ENCODE measurements at places on chromosomes 11 and 22.

GRCh38 chr22:20748082-20748481 lies 25.8 kb upstream of the SERPIND1 start:
- no peaks in the 10 kb centered on the region for H3K27me3 ChIP-seq
- no peak overlapping the region for H3K27ac ChIP-seq
- H3K4me1 ChIP-seq = peaks cover 12% of the 10 kb centered on the region
- DNase-seq = no peak
- H3K36me3 ChIP-seq = no peaks in the 10 kb centered on the region
- no peak overlapping the region for H3K4me3 ChIP-seq

DNA sequence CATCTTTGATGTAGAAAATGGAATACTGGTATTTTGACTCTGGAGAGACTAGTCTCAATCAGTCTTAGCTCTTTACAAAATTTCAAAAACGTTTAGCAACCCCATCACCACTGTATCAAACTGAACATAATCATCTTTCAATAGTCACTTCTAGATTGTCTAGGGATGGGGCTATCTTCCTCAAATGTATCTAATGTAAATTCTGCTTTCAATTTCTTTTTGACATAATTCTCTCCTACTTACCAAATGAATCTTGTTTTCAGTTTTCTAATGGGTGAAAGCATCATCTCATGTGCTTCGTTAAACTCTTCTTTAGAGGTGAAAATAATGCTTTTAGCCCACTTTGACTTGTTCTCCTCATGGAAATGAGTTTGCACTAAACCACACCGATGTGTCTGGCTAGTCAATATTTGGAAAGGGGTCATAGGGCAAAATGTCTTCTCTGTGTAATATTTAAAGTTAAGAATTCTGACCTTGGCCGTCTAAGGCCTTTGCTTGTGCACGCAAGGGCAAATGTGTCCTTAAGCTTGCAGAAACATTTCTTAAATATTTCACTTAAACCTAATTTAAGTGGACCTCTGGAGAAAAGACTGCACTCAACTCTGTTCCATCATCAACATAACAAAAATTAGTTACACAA lies 5.2 kb downstream of the SIK3 start:
- H3K4me1 ChIP-seq = peaks cover 53% of the 10 kb centered on the region
- H3K27ac ChIP-seq = no peak overlapping the region
- H3K4me3 ChIP-seq = no peak overlapping the region
- no peaks in the 10 kb centered on the region for H3K36me3 ChIP-seq
- H3K27me3 ChIP-seq = no peaks in the 10 kb centered on the region

DNA sequence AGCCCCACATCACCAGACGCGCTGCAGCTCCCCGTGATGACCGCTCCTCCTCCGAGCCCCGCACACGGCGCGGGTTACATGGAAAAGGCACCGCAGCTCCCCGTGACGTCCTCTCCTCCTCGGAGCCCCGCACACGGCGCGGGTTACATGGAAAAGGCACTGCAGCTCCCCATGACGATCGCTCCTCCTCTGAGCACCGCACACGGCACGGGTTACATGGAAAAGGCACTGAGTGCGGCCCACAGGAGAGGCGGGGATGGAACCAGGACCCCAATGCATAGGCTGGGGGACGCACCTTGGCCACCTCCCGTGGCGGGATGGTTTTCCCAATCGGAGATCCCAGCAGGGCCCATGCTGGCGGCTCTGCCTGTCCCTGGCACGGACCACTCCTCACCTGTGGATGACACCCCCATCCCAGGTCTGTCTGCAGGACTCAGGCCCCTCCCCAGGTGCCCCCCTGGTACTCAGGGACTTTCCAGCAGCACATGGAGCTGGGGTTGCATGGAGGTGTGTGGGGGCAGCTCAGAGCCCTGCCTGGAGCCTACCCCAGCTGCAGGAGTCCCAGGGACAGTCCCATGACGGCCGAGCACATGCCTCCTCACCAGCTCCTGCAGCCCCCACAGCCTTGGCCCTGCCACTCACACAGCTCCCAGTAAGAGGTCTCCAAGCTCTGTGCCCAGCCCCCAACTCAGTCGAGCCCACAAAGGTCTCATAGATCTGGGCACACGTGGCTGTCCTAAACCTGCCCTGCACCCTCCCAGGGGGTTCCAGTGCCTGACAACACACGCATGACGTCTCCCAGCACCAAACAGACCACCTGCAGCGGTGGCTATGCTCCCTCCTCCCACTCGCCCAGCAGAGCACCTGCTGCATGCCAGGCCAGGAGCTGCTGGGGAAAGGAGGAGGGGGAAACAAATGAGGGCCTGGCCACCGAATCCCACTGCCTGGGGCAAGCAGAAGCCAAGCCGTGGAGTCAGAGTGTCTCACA lies 166.6 kb downstream of the BRD1 start:
- no peak overlapping the region for H3K27ac ChIP-seq
- no peaks in the 10 kb centered on the region for H3K36me3 ChIP-seq
- DNase-seq = no peak

DNA sequence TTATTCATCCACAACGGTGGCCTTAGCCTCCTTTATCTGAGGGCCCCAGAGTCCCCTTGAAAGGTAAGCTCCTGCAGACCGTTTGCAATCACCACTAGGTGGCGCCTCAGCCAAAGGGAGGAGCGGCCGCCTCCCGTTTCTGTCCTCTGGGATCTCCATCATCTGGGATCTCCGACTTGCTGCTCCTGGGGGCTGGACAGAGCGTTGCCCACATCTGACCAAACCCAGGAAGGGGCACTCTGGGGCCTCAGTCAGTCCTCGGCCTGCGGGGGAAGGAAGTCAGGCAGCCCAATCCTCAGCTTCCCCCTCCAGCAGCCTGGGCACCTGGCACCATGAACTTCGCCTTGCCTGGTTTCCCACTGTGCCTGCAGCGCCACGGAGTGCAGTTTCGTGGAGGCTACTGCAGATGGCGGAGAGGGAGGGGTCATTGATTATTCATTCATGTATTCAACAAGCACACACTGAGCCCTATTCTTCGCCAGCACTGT lies 23.5 kb downstream of the TP53I11 start:
- no peak overlapping the region for H3K4me3 ChIP-seq
- no peaks in the 10 kb centered on the region for H3K36me3 ChIP-seq
- DNase-seq = peak; percentile 79
- H3K4me1 ChIP-seq = no peaks in the 10 kb centered on the region
- H3K27me3 ChIP-seq = no peaks in the 10 kb centered on the region

DNA sequence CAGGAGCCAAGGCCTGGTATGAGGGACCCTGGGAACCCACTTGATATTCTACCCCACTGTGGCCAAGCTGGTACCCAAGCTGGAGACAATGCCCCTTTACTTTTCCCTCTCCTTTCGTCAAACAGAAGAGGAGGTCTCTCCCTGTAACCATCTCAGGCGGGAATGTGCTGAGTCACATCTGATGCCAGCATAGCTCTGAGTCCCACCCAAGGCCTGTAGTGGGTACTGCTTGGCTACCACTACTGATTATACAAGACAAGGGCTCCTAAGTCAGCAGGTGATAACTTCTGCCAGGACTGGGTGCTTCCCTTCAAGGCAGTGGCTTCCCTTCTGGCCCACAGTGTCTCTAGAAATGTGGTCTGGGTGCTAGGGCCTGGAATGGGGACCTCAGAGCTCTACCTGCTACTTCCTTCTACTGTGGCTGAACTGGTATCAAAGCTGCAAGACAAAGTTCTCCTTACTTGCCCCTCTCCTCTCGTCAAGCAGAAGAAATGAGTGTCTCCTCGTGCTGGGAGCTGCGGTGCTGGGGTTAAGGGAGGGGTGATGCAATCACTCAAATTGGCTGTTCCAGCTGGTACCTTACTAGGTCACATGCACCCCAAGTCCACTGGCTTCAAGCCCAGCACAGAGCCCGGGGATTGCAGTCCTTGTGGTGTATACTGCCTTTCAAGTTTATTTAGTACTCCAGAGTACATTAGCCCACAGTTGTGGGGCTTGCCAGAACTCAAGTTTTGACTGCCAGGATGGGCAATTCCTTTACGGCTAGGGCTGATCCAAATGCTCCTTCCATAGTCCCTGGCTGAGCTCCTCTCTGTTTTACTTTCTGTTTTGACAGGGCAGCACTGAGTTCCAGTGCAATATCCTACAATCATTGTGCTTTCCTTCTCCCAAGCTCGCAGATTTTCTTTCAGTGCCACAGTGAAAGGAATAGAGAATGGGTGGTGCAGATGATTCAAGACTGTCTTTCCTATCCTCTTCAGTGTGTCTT lies 419.7 kb upstream of the CNTN5 start:
- no peak overlapping the region for H3K27ac ChIP-seq
- DNase-seq = no peak
- no peak overlapping the region for H3K4me3 ChIP-seq
- no peaks in the 10 kb centered on the region for H3K4me1 ChIP-seq
- no peaks in the 10 kb centered on the region for H3K36me3 ChIP-seq

DNA sequence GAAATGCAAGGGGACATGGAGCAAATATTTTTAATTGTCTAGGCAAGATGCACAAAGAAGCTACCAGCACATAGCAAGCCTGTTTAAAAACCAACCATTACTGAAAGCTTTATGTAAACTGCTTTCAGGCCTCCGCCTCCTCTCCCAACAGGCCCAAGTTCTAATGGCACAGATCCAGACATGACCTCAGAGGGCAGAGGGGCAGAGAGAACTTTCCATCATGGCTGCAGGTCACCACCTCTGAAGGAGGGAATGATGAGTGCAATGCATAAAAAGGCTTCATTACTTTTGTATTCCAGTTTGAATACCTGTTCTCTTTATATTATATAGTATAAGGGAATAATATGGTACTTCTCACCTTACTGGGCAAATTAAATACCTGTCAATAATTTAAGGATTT lies 15.2 kb downstream of the DDX17 start:
- no peak overlapping the region for H3K4me3 ChIP-seq
- no peak overlapping the region for H3K27ac ChIP-seq
- H3K4me1 ChIP-seq = no peaks in the 10 kb centered on the region
- no peaks in the 10 kb centered on the region for H3K27me3 ChIP-seq

GRCh38 chr11:130390071-130390758 lies 38.2 kb downstream of the ADAMTS8 start:
- H3K4me3 ChIP-seq = no peak overlapping the region
- H3K27ac ChIP-seq = no peak overlapping the region
- H3K4me1 ChIP-seq = peaks cover 10% of the 10 kb centered on the region
- DNase-seq = peak; percentile 78
